ENCODE measurements at places on chromosomes 6 and 20.

DNA sequence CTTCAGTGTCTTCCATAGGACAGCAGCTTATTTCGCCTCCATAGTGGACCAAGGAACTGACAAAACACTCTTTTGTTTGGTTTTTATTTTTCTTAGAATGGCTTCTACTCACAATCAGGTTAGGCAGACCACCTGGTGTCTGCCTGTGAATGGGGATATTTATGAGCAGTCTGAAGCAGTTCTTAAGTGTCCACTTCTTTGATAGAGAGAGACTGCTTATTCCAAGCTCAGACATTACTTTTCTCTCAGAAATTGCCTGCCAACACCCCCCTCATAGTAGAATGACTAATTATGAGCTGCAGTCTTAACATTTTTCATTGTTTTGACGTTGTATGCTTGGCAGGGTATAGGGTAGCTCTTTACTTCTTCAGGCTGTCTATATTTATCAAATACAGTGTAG, 174.7 kb downstream of the ZFAND3 start:
- no peak for DNase-seq

DNA sequence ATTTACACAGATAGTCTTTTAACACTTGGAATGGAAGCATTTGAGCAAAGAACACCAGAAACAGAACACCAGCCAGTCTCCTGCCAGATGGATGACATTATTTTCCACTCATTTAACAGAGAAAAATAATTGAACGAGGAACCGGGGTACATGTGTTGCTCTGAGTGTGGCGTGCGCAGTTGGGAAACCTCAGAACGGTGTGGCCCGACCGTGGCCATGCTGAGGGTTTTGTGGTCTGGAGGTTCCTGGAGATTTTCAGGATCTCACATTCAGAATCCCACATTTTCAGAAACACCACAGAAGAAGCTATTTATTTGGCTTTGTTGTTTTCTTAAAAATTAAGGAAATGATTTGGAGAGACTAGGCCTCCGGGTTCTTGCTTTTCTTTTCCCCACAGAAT, 126.9 kb upstream of the QKI start:
- DNase-seq = no peak

DNA sequence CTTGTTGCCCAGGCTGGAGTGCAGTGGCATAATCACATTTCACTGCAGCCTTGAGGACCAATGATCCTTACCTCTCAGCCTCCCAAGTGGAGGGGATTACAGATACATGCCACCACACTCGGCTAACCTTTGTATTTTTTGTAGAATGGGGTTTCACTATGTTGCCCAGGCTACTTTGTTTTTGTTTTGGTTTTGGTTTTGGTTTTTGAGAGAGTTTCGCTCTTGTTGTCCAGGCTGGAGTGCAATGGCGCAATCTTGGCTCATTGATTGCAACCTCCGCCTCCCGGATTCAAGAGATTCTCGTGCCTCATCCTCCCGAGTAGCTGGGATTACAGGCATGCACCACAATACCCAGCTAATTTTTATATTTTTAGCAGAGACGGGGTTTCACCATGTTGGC, 105.5 kb downstream of the BMP7 start:
- DNase-seq = no peak

GRCh38 chr6:165808021-165808420, 145.0 kb upstream of the PDE10A start:
- no peak for DNase-seq

DNA sequence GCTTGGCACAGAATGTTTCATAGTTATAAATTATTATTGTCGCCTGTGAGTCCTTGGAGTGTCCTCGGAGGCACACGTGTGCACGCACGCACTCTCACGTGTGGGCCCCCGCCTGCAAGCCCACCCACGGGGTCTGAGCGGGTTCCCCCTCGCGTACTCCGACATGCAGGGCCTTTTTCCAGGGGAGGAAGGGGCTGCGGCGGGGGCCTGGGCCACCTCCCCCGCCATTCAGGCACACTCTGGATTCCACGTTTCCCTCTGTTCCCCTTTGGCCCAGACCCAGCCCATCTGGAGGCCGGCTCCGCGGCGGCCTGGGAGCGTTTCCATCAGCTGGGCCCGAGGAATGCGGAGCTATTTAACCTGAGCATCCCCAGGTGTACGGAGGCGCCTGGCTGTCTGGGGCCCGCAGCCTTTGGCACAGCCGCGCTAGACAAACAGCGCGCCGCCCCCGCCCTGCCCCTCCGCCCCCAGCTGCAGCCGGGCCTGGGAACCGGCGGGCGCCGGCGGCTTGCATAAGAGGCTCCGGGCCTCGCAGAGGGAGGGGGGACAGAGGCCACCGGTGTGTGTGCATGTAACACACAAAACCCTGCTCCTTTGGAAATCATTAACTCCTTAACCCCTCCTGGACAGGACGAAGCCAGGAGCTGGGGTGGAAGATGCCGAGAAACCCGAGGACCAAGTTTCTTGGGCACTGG, 3.3 kb downstream of the ID1 start:
- DNase-seq = peak; percentile 49
